ENCODE measurements at places on chromosomes 11 and 22.

DNA sequence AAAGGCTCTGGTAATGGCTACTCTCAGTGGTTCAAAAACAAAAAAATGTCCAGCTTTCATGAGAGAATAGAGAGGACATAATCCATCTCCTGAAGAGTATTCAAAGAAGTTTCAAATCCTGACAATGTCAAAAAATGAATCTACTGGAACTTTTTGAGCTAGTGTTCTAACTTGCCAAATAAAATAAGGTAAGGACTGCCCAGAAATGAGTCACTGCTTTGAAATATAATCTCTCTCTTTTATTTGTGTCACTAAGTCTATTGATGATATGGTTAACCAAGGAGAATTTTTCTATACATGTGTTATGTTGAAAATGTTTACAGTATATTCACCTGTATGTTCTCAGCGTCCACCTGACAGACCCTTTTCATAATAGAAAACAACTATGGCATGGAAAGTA lies 3.4 kb downstream of the GUCY1A2 start:
- DNase-seq: no peak

- no peak for DNase-seq
Measured at GRCh38 chr11:93017821-93018690, 48.6 kb downstream of the MTNR1B start.

DNA sequence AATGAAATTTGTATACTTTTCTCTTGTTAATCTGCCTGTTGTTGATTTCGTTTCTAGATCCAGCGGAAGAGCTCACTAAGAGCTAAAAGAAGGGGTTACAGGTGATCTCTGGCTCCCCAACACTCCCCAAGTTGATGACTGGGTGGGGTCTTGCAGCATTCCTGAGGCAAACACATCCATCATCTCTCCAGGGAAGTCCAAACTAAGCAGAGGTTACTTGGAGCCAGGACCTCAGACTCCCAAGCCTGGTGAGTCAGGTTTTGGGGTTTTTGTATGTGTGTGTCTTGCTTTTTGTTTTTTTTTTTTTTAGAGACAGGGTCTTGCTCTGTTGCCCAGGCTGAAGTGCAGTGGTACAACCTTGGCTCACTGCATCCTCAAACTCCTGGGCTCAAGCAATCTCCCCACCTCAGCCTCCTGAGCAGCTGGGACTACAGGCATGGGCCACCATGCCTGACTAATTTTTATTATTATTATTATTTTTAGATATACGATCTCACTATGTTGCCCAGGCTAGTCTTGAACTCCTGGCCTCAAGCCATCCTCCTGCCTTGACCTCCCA lies 11.5 kb upstream of the RPS3 start:
- no peak for DNase-seq

GRCh38 chr11:20501971-20502370 lies 97.4 kb upstream of the SLC6A5 start:
- no peak for DNase-seq

- no peak for DNase-seq
Measured at GRCh38 chr22:41252365-41252764, 11.6 kb upstream of the CHADL start.

Measured in NCI-H2107 (cell line).